ENCODE measurements at places on chromosomes 12 and 14. TPM values are rescaled to one million over a fixed set of nuclear protein-coding genes. Genes with fewer than 3 reads are reported as not detected.

CABP1 gene
- total RNA-seq: 0.83 TPM

HOXC12 gene
- not detected for total RNA-seq

RPL10L gene
- total RNA-seq: not detected

ADCY4 gene
- total RNA-seq: not detected

GARIN6 gene
- not detected for total RNA-seq

DMAC2L gene
- total RNA-seq: 22.7 TPM

ZDHHC22 gene
- 77.3 TPM for total RNA-seq

IL31 gene
- not detected for total RNA-seq

ERP29 gene
- 114 TPM for total RNA-seq

PCED1B gene
- total RNA-seq: 0.27 TPM

COCH gene
- 29.0 TPM for total RNA-seq

DUSP6 gene
- total RNA-seq: 4.2 TPM

SERPINA12 gene
- total RNA-seq: not detected

NKX2-1 gene
- total RNA-seq: not detected

C12orf42 gene
- not detected for total RNA-seq

ARMH4 gene
- total RNA-seq: 57.1 TPM

ACYP1 gene
- total RNA-seq: 14.3 TPM

TSPAN19 gene
- 2.9 TPM for total RNA-seq
